Natural killer cell treated with Interleukin-12 subunit alpha and Interleukin-12 subunit beta and Interleukin-15 and Interleukin-18, amount 100 ng/mL, for 72 hours (primary cell): ENCODE measurements at places on chromosomes 6 and 20. TPM values are rescaled to one million over a fixed set of nuclear protein-coding genes. Genes with fewer than 3 reads are reported as not detected.

The APOBEC2 gene
- not detected for total RNA-seq

The ZKSCAN8 gene
- total RNA-seq: 20.0 TPM

The PXDC1 gene
- total RNA-seq: 2.3 TPM

- no peaks in the 10 kb centered on the region for H3K27me3 ChIP-seq
- no peak for DNase-seq
- H3K4me1 ChIP-seq: no peaks in the 10 kb centered on the region
- no peak overlapping the region for H3K4me3 ChIP-seq
- no peak overlapping the region for H3K27ac ChIP-seq
These were observed 162.7 kb upstream of the MARCKS start for GRCh38 chr6:113694278-113695077.

GRCh38 chr6:107713563-107713962 lies 110.5 kb downstream of the SCML4 start:
- DNase-seq: no peak
- peaks cover 47% of the 10 kb centered on the region for H3K4me1 ChIP-seq
- peak overlapping the region; percentile 82 for H3K27ac ChIP-seq
- peak overlapping the region; percentile 83 for H3K4me3 ChIP-seq

GRCh38 chr6:2155206-2155605 lies 90.2 kb downstream of the GMDS start:
- H3K4me3 ChIP-seq: no peak overlapping the region
- H3K27me3 ChIP-seq: no peaks in the 10 kb centered on the region
- no peaks in the 10 kb centered on the region for H3K36me3 ChIP-seq
- H3K4me1 ChIP-seq: peaks cover 15% of the 10 kb centered on the region
- H3K27ac ChIP-seq: no peak overlapping the region

- H3K27me3 ChIP-seq: peaks cover 46% of the 10 kb centered on the region
- no peak overlapping the region for H3K4me3 ChIP-seq
- H3K36me3 ChIP-seq: peaks cover 10% of the 10 kb centered on the region
- peaks cover 13% of the 10 kb centered on the region for H3K4me1 ChIP-seq
- H3K27ac ChIP-seq: no peak overlapping the region
- no peak for DNase-seq
These were observed 20.8 kb downstream of the HLA-DRA start for GRCh38 chr6:32460528-32460927.

The RSPO4 gene
- total RNA-seq: not detected
